Activated naive CD4-positive, alpha-beta T cell (primary cell): ENCODE measurements at places on chromosomes 1 and 21.
A peak's percentile ranks its signal among the peaks of the same experiment; 100 is the strongest.

- DNase-seq = no peak
Measured at GRCh38 chr21:31072533-31072932, 34.3 kb upstream of the KRTAP19-8 start.

DNA sequence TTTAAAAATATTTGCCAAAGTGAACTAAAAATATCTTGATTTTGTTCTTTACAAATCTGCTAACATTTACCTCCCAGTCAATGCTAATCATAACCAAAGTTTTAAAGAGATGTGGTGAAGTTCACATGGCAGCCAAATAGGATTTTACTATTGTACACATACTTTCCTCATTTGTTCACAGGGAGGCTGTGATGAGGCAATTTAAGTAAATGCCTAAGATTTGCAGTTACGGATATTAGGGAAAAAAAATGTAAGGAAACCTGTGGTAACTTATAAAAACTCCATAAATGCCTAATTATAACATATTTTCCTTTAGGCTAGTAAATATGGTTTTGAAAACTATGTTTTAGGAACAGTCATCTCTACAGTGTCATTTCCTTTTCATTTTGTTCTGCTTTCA lies 32.4 kb downstream of the RGS5 start:
- DNase-seq = no peak

GRCh38 chr1:220880362-220880670 lies 1.1 kb downstream of the HLX start:
- no peak for DNase-seq

- DNase-seq = no peak
Measured at GRCh38 chr1:89822109-89822962, 1.5 kb downstream of the LRRC8D start.

GRCh38 chr1:88224906-88225305 lies 459.2 kb upstream of the PKN2 start:
- no peak for DNase-seq

GRCh38 chr1:20530901-20531300 lies 21.5 kb upstream of the FAM43B start:
- no peak for DNase-seq

DNA sequence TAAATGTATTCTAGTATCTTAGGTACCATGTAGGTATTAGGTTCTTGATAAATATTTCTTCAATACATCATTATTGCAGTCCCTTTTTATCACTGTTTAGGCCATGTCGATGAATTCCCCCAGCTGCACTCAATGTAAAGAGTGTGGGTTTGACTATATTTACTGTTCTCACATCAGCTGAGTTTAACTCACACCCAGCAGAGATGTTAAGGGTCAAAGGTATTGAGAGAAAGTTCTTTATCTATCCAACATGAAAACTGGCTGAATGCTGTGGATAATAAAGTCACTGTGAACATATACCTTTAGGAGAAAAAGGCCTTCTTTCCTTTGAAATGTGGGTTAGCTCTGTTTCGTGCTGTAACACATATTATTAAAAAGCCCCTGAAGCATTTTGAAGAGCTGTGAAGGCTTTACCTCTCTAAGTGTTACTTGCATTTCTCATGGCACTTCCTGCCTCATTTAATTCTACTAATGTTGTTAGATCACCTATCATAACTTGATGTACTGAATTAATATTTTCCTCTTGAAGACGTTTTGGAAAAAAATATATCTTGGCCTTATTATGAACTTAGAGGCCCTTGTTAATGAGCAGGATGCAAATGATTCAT lies 19.1 kb upstream of the LYST start:
- no peak for DNase-seq

- no peak for DNase-seq
Measured at GRCh38 chr1:17822741-17823426, 67.8 kb downstream of the ACTL8 start.

DNA sequence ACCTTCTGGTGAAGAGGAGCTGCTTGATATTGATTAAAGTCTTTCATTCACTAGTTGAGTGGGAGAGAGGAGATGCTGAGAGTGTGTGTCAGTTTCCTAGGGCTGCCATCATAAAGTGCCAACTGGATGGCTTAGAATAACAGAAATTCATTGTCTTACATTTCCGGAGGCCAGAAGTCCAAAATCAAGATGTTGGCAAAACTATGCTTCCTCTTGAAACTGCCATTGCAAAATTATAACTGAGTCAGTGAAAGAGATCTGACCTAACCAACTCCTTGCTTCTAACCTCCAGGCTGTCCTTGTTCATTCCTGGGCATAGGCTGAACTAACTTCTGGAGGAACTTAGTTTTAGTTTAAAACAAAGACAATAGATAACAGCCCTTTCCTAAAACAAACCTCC lies 47.1 kb downstream of the PTGS2 start:
- DNase-seq = no peak

DNA sequence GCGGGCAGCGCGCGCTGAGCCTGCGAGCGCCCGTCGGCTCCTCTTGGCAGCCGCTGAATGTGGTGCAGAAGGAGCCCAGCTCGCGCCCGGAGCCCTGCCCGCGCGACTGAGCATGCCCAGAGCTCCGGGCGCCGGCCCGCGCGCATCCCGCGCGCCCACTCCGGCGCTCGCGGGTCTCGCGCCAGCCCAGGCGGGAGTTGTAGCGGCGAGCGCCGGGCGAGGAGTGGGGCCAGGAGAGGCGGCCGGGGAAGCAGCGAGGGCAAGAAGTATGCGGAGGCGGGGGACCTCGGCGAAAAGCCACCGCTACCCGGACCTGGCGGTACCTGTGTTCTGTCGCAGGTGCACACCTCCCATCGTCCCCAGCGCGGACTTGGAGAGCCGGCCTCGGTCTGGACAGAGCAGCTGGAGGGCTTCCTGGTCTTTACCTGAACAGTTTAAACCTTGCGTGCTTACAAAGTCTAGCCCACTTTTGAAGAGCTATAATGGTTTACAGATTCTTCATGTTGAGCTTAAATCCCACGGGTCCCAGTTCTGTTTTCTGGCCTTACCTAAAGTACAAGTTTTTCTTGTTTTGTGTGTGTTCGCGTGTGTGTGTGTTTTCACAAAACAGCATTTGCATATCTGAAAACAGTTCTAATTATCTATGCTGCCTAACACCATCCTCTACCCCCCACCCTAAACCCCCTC lies at the start of gene DDAH1:
DDAH1 (minus strand) TSS at position 61 of the 687 bp plus-strand sequence. CDS start 114 bp downstream, outside the sequence.
- DNase-seq = no peak

DNA sequence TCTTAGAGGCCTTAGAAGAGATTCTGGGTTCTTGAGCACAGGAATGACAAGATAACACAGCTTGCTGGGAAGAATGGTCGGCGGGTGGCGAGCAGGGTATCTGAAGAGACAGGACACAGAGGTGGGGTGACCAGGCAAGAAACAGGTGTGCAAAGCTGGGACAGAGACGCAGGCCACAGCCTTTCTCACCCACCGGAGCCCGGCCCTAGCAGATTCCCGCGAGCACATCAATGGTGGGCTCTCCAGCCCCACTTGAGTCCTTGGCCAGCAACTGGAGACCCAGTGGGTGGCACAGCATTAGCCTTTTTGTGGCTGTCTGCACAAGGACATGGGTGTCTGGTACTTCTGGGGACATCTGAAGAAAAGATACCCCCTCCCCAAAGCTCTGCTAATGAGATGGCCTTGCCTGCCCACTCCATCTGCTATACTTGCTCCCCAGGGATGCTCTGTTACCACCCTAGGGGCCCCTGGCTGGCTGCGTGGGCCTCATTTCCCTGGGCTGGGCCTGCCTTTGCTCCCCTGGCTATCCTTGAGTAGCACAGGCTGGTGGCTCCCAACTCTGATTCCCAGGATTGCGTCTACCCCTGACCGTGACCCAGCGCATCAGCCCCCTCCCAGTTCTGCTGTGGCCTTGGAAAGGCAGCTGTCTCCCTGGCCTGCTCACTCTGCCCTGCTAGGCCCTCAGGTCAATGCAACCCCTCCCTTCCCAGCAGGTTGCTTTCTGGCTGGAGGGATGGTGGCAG lies 127.2 kb upstream of the ADAR start:
- no peak for DNase-seq

- DNase-seq = peak; percentile 65
Measured at GRCh38 chr1:9292361-9293240, at the start of gene SPSB1. TSS of gene SPSB1 (plus strand) at chr1:9292894. CDS start at chr1:9355892, 62,998 bp downstream.

DNA sequence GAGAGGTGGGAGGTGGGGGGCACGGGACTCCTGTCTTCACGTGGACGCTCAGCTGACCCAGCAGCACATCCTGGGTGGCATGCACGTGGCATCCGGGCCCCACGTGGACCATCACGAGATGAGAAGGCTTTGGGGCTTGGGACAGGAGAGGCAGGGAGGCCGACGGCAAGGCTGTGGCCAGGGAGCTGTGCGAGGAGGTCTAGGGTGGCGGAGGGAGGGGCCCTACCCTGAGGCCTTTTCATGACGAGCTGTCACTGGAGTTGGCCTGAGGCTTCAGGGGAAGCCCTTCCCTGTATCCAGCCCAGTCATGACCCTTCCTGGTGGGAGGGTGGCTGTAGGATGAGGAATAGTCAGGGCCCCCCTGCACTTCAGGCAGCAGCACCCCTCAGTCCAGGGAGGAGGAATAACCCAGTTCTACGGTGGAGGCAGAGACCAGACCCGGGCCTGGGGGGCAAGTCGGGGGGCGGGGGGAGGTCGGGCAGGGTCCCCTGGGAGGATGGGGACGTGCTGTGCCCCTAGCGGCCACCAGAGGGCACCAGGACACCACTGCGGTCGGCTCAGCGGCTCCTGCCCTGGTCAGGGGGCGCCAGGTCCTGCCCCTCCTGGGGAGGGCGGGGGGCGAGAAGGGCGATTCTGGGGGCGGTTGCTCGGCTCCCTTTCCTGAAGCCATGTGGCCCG lies 2.0 kb upstream of the PERM1 start:
- DNase-seq = peak; percentile 38

- no peak for DNase-seq
Measured at GRCh38 chr1:214236477-214236876, 44.5 kb upstream of the SMYD2 start.

DNA sequence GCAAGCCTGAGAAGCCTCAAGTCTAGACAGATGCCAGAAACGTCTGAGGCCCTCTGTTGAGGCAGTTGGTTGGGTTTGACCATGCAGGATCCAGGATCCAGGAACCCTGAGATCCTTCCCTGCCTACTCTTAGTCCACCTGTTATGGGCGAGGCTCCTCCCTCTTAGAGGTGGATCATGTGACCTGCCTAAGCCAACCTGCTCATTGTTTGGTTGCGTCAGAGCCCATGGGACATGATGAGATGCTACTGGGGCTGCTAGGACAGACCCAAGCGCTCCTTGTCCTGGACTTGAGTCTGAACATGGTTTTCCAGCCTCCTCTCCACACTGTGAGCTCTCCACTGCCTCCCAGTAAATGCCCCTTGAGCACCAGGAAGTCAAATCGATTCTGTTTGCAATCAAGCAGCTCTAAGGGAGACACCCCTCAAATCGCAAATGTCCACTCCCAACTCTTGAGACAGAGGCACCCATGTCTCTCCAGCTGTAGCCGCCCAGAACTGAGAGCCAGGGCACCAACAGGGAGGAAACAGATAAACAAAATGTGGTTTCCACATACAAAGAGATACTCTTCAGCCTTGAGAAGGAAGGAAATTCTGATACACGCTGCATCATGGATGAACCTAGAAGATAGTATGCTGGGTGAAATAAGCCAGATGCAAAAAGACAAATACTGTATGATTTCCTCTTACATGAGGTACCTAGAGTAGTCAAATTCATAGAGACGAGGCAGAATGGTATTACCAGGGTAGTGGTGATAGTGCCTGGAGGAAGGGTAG lies 31.7 kb upstream of the WNT4 start:
- no peak for DNase-seq

GRCh38 chr1:206430031-206430983 lies 40.0 kb upstream of the IKBKE start:
- no peak for DNase-seq

DNA sequence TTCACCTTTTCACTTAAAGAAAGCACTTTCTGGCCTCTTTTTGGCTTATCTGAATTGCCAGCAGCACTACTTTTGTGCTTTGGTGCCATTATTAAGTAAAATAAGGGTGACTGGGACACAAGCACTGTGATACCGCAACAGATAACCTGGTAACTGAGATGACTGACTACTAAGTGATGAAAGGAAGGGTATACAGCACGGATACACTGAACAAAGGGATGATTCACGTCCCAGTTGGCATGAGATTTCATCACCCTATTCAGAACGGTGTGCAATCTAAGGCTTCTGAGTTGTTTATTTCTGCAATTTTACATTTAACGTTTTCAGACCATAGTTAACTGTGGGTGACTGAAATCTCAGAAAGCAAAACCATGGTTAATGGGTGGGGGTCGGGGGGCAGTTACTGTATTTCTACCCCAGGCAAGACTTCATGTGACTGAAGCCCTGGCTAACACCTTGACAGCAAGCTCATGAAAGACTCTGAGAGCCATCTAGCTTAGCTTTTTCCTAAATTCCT lies 102.8 kb downstream of the CLIC6 start:
- DNase-seq = no peak

GRCh38 chr1:920010-920409 lies 3.7 kb upstream of the SAMD11 start:
- DNase-seq = no peak

DNA sequence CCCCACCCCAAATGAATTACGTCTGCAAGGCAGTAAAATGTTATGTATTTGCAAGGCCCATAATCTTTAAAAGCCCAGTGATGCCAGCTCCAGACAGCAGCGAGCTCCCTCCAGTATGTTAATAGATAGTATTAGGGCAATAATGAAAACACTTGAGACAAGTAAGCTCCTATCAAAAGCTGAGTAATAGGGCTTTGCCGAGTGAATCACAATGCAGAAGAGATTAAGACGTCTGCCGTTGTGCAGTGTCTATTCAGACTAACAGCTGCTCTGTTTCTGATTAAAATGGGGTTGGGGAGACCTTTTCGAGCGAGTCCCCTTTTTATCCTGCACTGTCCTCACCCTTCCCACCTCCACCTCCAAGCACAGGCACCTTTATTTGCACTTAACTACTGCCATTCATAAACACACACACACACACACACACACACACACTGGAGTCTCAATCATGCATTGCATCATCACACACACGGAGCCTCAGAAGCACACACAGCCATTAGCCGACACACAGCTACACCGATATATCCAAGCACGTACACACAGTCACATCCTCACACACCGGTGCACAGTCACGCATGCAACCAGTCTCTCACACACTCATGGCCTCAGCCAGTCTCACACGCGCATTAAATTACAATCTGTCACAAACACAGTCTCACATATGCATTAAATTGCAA lies 46.0 kb upstream of the FOXO6 start:
- no peak for DNase-seq
